Activated effector memory CD4-positive, alpha-beta T cell treated with anti-CD3 and anti-CD28 coated beads, Interleukin-2, amount 50 U/mL, for 16 hours (primary cell): ENCODE measurements at places on chromosomes 1 and 21.

DNA sequence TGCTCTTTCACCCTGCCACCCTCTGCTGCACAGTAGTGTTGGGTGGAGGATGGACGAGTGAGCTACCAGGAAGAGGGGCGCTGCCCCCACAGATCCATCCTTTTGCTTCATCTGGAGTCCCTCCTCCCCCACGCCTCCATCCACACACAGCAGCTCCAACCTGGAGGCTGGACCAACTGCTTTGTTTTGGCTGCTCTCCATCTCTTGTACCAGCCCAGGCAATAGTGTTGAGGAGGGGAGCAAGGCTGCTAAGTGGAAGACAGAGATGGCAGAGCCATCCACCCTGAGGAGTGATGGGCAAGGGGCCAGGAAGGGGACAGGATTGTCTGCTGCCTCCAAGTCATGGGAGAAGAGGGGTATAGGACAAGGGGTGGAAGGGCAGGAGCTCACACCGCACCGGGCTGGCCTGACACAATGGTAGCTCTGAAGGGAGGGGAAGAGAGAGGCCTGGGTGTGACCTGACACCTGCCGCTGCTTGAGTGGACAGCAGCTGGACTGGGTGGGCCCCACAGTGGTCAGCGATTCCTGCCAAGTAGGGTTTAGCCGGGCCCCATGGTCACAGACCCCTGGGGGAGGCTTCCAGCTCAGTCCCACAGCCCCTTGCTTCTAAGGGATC lies 8.5 kb downstream of the CHRNB2 start:
- DNase-seq, result no peak

DNA sequence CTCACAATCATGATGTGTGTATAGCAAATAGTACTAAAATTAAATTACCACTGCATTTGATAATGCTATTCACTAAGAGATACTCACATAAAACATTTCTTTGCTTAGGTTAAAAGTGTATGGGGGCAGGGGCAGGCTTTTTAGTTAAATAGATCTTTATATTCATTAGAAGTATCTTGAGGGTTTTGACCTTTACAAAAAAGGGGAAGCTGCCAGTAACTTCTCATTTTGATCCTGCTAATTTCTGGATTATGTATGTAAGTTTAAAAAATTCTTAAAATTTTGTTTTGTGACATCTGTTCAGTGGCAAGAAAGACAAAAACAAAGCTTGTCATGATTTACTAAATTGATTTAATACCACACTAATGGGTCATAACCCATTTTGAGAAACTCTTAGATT lies 45.8 kb upstream of the S1PR1 start:
- DNase-seq, result no peak

DNA sequence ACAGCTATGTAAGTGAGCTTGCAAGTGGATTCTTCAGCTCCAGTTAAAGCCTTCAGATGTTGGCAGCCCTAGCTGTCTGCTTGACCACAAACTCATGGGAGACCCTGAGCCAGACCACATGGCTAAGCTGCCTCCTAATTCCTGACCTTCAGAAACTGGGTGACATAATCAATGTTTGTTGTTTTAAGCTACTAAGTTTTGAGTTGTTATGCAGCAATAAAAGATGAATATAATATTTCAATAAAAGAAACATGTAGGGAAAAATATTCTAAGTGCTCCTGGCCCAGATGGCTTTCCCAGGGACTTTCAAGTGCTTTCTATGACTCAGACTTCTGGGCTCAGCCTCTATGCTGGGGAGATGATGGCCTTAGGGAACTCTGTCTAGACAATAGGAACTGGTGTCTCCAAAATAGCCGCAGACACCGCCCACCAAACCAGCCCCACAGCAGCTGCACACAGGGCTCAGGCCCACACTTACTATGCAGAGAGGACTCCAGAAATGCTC lies 20.3 kb upstream of the AZIN2 start:
- DNase-seq, result no peak

- no peak for DNase-seq
Observed at GRCh38 chr1:54221113-54221834, 21.3 kb downstream of the MRPL37 start.

DNA sequence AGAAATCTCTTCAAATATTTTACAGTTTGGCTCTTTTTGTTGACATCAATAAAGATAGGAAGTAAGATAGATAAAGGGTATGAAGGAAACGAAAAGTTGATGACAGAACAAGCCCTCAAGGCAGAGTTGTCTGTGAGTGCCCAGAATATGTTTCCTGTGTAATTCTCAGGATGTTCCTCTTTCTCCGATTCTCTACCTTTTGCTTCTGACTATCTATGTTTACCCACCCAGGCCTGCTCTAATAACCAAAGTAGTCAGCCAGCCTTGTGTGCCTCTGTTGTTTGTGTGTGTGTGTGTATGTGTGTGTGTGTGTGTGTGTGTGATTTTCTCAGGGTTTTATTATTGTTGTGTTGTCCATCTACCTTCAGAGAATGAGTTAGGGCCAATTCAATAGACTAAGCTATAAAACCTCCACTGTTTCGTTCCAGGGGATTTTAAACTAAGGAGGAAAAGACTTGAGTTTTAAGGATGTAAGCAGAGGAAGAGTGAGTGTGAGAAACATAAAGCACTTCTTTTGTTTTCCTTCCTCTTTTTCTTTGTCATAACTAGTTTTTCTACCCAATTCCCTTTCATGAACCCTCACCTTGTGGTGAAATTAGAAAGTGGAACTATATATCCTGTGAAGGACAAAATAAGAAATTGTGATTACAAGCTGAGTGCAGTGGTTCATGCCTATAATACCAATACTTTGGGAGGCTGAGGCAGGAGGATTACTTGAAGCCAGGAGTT lies 627.4 kb upstream of the NR5A2 start:
- no peak for DNase-seq

DNA sequence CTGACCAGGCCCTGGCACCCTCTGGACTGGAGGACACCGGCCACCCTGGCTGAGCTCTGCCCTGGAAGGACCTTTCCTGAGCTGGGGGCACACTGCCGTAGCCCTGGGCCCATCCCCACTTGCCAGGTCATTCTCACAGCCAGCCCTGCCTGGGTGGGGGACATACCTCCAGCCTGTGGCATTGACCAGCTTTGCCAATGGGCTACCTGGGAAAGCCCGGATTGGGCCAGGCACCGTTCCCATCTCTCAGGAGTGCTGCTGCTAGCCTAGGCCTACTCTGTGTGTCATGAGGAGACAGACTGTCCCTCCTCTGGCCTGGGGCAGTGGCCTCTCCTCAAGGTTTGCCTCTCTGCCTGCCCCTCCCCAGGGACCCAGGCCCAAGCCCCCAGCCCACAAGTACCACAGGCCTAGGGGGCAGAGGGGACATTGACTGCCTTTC lies 40.0 kb downstream of the COQ8A start:
- DNase-seq, result peak; percentile 59

- DNase-seq, result peak; percentile 80
Observed at GRCh38 chr1:2091611-2092604, 41.7 kb downstream of the PRKCZ start.

DNA sequence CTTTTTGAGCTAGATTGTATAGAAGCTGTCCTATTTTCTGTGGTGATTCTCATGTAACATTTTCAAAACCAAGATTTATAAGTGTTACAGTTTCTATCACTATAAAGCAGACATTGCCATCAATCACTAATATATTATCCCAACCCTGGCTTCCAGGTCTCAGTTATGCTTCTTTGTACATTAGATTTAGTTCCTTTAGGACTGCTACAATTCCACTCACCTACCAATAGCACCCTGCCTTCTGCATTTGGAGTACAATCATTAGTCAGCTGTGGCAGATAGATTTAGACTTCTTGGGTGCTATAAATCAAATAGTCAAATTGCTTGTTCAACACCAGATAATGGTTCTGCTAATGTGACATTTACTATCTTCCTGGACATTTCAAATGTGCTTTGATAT lies 281.6 kb downstream of the BRINP3 start:
- no peak for DNase-seq

DNA sequence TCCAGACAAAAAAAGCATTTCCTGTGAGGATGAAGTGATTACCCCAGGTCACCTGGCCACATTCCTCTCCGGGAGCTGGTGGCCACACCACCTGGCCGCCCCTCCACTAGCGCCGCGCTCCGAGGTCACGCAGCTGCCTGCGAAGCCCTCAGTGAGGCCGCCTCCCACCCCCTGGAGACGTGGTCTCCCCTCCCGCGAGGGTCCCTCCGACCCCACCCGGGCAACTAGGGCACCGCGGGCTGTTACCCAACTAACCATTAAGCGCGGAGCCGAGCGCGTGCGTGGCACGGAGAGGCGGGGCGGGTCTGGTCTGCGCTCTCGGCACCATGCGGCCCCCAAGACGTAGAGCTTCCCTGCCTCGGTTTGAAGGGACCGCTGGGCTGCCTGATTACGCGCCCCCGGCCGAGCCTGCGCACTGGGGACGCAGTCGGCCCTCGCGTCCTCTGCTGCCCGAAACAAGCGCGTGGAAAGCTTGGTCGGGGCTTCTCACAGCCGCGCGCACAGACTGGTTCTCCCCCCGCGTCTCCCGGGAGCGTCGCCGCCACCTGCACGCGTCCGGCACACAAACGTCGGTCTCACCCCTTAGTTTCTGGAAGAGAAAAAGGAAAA lies 106.5 kb downstream of the SLC16A1 start:
- no peak for DNase-seq

GRCh38 chr1:10726355-10726754 lies 70.1 kb downstream of the CASZ1 start:
- DNase-seq, result no peak

DNA sequence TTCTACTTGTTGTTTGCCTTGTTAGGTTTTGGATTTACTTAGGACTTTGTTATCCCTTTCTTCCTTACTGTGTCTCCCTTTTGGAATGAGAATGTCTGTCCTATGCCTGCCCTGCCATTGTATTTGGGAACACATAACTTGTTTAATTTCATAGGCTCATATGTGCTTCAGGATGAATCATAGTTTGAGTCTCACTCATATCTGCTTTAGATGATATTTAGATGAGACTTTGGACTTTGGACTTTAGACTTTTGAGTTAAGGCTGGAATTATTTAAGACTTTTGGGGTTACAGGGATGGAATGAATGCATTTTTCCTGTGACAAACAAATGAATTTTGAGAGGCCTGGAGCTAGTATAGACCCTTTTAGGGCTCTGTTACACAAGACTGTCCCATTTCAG lies 33.4 kb downstream of the PSMG1 start:
- no peak for DNase-seq

DNA sequence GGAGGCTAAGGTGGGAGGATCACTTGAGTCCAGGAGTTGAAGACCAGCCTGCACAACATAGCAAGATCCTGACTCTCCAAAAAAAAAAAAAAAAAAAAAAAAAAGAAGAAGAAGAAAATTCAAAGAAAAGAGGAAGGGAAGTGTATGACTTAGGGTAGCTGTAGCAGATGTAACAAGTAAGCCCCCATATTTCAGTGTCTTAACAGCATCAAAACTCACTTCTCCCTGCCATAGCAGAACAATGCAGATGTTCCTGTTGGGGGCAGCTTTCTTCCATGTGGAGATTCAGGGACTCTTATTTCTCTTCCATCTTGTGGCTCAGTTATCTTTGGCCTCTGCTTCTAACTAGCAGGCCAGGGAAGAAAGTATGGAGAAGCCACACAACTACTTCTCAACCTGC lies 10.2 kb upstream of the PTGFRN start:
- no peak for DNase-seq

- no peak for DNase-seq
Observed at GRCh38 chr1:202268817-202269216, 72.9 kb downstream of the UBE2T start.
